Stimulated activated CD8-positive, alpha-beta memory T cell treated with anti-CD3 and anti-CD28 coated beads, Interleukin-7, amount 100 ng/mL, for 24 hours (primary cell): ENCODE measurements at places on chromosomes 1 and 21.

DNA sequence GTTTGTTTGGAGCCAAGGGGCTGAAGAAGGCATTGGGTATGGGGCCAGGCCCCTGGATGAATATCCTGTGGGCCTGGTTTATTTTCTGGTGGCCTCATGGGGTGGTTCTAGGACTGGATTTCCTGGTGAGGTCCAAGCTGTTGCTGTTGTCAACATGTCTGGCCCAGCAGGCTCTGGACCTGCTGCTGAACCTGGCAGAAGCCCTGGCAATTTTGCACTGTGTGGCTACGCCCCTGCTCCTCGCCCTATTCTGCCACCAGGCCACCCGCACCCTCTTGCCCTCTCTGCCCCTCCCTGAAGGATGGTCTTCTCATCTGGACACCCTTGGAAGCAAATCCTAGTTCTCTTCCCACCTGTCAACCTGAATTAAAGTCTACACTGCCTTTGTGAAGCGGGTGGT is 1.4 kb downstream of the ACKR1 start:
- DNase-seq, result no peak

- no peak for DNase-seq
Observed at GRCh38 chr21:35850542-35851103, 209.7 kb downstream of the SETD4 start.

DNA sequence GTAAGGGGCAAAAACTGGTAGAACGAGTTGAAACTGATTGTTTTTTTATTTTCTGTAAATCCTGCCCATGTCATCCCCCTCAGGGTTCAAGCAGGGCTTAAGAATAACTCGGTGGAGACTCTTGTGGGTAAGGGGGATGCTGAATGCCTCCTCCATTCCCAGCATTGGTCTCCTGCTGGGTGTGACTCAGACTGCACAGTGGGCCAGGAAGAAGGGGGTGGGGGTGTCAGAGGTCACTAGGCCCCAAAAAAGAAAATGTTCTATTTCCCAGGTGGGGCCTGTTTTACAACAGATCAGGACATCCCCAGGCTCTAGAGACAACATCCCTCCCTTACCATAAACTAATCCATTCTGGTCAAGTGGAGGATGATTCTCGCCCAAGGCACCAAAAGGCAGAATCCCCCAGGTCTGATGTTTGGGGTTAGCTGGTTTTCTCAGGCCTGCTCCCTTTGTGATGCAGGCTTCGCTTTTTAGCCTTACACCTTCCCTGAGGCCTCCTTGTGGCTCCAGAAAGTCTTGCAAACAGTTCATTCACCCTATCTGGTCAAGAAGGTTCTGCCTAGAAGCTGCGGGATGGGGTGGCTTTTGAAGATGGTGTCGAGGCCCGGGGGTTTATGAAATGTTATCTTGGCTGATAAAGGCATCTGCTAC is 10.7 kb upstream of the GRHL3 start:
- no peak for DNase-seq

- no peak for DNase-seq
Observed at GRCh38 chr1:20980051-20980450, 192.9 kb upstream of the HP1BP3 start.

- no peak for DNase-seq
Observed at GRCh38 chr1:171226747-171227370, 21.4 kb upstream of the FMO1 start.
